ENCODE measurements at places on chromosomes 1 and 21. TPM values are rescaled to one million over a fixed set of nuclear protein-coding genes. Genes with fewer than 3 reads are reported as not detected.

DNA sequence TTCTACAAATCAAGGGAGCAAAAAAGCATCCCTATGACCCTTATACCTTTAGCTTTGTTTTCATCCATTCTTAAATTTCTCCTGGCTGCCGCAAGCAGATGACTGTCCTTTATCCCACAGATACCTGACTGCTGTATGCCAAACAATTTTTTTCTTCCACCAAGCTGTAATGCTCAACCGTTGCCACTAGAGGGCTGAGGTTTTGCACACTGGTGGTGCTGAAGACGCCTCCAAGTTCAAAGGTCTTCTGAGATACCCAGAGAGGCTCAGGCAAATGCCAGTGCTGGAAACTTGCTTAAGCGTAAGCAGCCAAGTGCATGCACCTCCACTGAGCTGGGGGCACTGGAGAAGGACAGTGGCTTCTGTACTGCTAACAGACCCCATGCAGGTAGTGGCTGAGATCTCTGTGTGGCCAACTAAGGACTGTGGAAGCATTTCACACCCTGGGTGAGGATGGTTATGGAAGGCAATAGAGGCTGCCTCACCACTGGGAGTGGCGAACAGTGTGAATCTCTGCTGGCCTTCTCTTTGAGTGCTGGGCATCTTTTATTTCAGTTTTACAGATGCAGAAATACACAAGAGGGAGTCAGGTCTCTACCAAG lies 28.5 kb downstream of the CNIH3 start:
- DNase-seq, result peak; percentile 60

Gene PLA2G2C
- not detected for total RNA-seq

GRCh38 chr1:69230208-69230607 lies 337.5 kb upstream of the LRRC7 start:
- no peak for DNase-seq

DNA sequence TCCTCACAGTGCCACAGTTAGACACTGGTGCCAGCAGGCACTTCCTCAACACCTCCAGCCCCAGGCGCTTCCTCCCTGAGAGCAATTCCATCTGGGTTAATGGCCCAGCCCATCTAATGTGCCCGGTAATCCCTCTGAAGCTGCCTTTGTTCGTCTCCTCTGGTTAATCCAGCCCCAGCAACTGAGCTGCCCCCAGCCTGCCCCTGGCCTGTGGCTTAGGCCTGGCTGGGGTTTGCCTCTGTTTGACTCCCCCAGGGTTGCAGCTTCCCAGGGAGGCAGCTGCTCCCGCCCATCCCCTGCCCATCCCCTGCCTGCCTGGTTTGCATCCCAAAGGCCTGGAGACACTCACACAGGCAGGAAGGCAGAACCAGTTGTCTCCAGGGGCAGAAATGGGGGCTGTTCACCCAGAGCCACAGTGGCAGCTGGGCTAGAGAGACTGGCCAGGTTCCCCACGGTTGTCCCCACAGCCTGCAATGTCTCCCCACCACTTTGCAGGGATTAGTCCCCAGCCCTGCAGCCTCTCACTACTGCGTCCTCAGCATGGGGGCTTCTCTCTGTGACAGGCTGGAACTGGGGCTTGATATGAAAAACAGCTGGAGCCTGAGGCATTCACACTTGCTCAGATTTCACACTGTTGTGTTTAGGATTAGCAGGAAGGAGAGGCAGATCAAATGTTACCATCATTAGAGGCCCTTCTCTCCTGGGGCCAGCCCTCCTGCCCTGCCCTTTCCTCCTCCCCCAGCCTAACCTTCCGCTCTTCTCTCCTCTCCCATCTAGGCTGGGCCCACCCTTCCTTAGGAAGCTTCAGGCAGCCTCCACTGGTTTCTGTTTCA lies 120.2 kb downstream of the TLR5 start:
- DNase-seq, result peak; percentile 97

DNA sequence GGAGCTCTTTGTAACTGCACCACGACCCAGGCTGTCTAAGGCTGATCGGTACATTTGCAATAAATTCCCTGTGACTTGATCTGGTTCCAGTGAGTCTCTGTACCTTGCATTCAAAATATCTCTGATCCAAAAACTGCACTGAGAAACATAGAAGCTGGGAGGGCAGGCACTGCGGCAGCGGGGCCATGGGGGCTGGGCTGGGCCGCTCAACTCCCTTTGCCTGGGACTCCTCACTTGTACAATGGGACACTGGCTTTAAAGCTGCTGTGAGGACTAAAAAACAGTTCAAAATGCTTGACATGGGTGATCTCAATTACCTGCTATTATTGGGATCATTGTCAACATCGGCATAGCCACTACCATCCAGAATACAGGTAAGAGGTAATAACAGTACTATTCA lies 644.0 kb downstream of the AJAP1 start:
- no peak for DNase-seq

DNA sequence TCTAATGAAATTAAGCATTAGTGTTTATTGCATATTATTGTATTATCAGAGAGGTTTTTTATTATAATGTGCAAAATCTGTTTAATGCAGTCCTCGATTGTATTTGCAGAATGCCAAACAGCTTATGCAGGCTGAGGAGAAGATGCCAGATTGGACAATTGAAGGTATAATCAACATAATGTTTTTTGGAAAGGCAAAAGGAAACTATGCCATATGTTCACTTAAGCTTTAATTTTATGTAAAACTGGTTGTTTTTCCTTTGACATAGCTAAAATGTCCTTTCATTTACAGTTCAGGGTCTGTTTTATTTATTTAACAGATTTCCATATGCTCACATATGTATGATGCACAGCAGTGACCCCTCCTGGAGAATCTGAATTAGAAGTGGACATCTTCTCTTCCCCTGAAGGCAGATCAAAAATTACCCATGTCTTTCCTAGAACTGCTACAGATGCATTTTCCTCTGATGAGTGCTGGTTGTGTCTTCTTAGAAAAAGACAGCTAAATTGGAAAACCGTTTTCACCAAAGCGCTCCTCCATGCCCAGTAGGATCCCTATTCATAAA lies 143.5 kb upstream of the USH2A start:
- DNase-seq, result peak; percentile 19

Gene NHLH1
- 0.27 TPM for total RNA-seq

GRCh38 chr1:162070825-162071224 lies 1.3 kb downstream of the NOS1AP start:
- DNase-seq, result no peak

DNA sequence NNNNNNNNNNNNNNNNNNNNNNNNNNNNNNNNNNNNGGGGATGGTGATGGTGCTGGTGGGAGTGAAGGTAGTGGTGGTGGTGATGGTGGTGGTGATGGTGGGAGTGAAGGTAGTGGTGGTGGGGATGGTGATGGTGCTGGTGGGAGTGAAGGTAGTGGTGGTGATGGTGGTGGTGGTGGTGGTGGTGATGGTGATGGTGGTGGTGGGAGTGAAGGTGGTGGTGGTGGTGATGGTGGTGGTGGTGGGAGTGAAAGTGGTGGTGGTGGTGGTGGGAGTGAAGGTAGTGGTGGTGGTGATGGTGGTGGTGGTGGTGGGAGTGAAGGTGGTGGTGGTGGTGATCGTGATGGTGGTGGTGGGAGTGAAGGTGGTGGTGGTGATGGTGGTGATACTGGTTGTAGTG lies 93.6 kb downstream of the CRYAA start:
- DNase-seq, result no peak

Gene FMN2
- total RNA-seq, result 7.5 TPM

DNA sequence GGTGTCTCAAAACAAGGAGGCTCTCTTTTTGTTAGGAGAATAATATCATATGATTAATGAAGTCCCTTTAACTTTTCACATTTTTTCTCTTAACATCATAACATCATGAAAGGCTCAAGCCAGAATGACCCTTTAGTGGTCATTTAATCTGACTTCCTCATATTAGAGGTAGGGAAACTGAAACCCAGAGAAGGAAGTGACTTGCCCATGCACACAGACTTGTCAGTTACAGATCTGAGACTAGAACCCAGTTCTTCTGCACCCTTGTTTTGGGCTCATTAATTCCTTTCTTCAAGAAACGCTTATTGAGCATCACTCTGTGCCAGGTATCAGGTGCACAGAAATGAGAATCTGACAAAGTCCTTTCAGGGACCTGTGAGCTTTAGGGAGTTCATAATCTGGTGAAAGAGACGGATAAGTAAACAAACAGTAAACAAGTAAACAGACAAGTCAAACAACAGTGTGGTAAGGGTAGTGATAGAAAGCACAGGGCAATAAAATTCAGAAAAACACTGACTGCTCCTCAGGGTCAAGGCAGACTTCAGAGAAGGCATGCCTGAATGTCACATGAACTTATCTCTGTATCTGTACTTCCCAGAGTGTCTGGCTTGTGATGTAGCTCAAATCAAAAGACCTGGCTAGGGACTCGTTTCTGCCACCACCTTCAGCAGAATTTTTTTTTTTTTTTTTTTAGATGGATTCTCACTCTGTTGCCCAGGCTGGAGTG lies 38.3 kb upstream of the OSBPL9 start:
- no peak for DNase-seq

- DNase-seq, result no peak
Observed at GRCh38 chr1:232624546-232625281, 5.2 kb downstream of the SIPA1L2 start.

Gene RAD54L
- 6.6 TPM for total RNA-seq

DNA sequence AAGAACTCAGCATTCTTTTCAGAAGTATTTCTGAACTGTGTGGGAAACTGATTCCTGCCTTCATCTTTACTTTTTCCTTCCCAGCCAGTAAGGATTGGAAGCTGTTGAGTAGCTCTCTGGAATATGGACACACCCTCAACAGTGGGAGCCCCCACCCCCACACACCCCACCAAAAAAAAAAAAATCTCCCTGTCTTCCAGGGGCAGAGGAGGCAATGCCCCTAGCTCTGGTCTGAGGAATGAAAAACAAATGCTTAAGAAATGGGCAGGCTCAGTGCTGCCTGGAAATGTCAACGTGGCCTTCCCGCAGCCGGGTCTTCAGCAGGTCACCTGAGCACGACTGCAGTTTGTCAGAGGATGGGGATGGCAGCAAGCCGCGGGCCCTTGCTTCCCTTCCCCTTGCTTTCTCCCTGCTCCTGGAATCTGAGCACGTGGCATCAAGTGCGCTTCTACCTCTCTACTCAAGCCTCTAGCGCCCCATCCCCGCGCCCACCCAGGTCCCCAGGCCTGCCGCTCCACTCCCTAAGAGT lies 479 bp downstream of the RGS16 start:
- no peak for DNase-seq

DNA sequence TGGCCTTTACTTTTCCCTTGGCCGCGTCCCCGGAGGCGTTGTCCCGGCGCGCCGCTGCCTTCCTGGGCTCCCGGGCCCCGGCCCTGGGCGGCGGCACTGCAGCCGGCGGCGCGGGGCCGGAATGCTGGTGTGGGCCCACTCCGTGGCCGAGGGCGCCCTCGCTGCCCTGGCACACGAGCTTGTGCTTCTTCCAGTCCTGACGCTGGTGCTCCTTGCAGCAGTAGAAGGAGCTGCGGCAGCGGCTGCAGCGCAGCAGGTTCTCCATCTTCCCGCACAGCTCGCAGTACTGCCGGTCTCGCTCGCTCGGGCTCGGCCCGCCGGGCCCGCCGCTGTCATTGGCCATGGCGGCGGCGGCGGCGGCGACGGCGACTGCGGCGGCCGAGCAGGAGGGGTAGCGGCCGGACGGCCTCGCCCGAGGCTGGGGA lies 529 bp downstream of the EGLN1 start:
- peak; percentile 28 for DNase-seq

DNA sequence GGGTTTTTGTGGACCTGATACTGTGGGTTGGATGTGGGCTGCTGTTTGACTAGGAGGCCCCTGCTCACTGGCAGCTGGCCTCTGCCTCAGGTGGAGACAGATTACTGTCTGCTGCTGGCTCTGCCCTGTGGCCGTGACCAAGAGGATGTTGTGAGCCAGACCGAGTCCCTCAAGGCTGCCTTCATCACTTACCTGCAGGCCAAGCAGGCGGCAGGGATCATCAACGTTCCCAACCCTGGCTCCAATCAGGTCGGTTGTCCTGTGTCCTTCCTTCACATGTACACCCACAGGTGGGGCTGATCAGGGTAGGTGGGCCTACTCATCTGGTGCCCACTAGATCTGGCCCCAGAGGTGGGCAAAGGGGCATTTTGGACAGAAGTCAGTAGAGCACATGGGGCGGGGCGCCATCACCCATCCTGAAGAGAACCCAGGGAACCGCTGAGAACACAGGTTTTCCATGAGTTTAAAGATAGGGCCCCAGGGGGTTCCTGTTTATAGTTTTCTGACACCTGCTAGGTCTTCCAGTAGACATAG lies 37.2 kb downstream of the ZBTB17 start:
- no peak for DNase-seq

Gene COL6A1
- 42.6 TPM for total RNA-seq

Gene TRAPPC3
- total RNA-seq, result 54.7 TPM

DNA sequence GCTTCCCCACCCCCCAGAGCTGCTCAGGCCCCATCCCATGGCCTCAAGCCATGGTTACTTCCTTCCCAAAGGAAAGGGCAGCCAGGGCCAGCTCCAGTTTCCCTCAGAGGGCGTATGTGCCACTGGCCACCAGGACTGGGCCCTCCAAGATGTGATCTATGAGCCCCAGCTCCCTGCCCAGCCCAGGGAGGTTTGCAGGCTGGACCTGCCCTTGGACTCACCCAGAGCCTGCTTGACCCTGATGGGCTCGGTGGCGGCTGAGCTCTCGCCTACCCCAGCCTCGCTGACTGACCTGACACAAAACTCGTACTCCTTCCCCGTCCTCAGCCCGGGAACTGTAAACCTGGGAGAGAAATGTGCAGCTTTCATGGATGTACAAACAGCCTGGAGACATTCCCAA lies 29.6 kb downstream of the MYOM3 start:
- no peak for DNase-seq

GRCh38 chr1:32848354-32849063 lies 22.2 kb downstream of the FNDC5 start:
- no peak for DNase-seq

Gene PRR9
- total RNA-seq, result not detected

GRCh38 chr1:30615816-30616590 lies 107.4 kb downstream of the MATN1 start:
- no peak for DNase-seq

DNA sequence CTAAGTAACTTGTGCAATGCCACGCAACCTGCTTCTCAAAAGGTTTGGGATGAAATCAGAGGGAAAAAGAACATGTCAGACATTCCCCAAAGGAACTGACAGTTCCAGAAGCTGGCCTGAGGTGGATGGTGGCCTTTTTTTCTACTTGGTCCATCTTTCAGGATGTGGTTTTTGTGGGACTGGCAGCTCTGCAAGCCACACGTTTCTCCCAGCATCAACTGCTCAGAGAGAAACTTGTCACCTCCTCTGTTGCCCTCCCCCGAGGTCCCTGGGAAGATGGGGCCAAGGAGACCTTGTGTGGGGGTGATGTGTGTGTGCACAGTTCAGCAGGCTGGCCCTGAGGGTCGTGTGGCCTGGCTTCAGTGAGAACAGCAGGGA lies 2.5 kb upstream of the DHRS3 start:
- DNase-seq, result no peak

DNA sequence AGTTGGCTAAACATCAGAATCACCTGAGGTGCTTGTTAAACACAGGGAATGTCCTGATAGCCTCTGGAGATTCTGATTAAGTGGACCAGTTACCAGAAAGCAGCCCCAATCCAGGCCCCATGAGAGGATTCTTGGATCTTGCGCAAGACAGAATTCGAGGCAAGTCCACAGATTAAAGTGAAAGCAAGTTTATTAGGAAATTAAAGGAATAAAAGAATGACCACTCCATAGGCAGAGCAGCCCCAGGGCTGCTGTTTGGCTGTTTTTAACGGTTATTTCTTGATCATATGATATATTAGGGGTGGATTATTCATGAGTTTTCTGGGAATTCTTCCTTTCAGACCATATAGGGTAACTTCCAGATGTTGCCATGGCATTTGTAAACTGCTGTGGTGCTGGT lies 176.2 kb downstream of the ROR1 start:
- no peak for DNase-seq

Gene MYBPHL
- not detected for total RNA-seq

Data from NCI-H460 (cell line).